Choroid plexus epithelial cell (primary cell): ENCODE measurements at places on chromosomes 16 and 17.

- no peak for DNase-seq
Measured at GRCh38 chr16:73845238-73846006, 451.2 kb upstream of the PSMD7 start.

DNA sequence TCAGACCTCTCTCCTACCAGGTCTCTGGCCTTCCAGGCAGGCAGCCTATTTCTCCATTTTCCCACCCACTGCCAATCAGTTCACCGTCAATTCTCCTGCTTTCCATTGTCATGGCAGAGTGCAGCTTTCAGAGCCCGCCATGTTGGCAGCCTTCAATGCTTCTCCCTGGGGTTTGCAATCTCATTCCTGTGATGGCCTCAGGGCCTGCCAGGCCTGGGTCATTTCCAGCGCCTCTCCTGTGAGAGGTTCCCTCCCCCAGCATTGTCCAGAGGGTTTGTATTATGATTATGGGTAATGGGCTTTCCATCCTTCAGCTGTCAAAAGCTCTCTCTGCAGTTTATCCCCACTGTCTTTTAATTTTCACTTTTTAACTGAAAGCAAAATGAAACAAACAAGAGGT, 716.6 kb upstream of the CDH8 start:
- DNase-seq = no peak

DNA sequence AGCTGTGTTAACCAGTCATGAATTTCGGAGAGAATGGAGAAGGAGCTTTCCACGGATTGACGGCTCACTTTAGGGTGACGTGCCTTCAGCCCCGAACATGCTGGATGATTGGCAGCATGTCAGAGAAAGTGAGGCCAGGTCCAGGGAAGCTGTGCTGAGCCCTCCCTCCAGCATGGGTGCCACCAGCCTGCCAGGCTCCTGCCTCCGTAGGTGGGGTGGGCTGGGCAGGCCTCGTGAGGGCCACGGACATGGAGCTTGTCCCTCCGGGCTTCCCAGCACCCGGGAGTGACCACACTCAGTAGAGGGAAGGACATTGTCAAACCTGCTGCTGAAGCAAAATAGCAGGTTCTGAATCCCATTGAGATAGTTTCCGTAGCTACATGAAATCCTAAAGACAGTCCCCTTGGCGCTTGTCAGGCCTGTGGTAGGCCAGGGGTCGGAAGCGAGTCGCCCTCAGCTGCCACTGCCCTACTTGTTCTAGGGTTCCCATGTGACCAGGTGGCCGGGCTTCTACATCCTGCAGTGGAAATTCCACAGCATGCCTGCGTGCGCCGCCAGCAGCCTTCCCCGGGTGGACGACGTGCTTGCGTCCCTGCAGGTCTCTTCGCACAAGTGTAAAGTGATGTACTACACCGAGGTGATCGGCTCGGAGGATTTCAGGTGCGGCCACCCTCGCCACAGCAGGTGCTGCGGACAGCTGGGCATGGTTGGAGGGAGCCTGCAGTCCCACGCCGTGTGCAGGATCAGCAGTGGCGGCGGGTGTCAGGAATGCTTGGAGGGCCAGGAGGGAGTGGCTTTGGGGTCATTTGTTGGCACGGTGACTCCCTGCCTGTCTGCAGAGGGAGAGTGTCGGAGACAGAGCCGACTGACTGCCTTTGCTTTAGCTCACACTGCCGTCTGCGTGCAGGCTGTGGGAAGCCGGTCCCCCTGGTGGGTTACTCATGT, 72.3 kb downstream of the SEC14L1 start:
- DNase-seq = no peak

GRCh38 chr17:59829217-59830006, 63.3 kb downstream of the TUBD1 start:
- peak; percentile 99 for DNase-seq
